NCI-H774 (cell line): ENCODE measurements at places on chromosomes 3 and 15.

GRCh38 chr15:98983334-98983733 lies 24.3 kb downstream of the PGPEP1L start:
- DNase-seq: peak; percentile 24

DNA sequence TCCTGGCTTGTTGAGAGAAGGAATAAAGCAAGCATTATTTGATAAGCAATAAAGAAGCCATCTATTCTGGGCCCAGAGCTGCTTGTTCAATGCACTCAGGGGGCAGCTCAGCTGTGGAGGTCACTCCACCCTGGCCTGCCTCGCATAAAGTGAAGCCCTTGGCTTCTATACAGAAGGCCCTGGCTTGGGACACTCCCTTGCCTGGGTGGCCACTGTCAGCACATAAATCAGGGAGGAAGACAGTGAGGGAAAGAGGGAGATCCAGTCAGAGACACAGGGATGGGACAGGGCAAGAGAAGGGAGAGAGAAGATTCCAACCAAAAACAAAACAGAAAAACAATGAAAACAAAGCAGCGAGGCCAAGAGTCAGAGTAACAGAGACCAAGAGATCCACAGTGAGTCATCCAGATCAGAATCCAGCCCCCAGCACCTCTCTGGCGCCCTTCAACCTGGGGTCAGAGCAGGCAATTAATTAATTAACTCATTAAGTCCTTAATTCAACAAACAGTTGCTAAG lies 11.8 kb downstream of the INSYN1 start:
- DNase-seq: no peak

DNA sequence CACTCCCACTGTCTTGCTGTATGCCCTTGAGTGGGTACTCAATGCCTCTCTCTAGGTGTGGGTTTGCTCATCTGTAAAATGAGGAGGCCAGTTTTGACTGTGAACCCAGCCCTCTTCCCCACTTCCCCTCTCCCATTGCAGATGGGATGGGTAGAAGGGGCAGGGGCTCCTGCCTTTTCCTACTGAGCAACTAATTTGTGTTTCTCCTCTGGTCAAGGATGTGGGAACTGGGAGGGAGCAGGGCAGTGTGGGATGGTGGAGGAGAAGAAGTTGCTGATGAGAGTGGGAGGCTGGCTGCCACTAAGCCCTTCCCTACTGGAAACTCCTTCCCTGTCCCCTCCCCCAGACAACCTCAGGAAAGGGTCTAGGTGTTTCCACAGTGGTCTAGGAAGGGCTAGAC lies 20.1 kb upstream of the ANKDD1A start:
- DNase-seq: no peak

- DNase-seq: no peak
Measured at GRCh38 chr15:83206526-83207008, 1.1 kb downstream of the HDGFL3 start.

DNA sequence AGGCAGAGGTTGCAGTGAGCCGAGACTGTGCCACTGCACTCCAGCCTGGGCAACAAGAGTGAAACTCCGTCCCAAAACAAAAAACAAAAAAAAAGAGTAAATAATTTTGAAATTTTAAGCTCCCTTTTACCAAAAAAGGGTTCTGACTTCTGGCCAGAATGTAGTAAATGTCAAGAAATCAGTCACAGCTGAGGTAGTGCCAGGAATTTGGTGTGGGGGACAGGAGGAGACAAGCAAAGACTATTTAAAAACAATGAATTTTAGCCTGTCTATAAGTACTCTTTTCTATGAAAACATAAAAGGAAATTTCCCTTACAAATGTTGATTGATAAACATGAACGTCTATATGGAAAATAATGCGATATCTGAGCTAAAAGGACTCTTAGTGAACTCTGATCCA lies 363.7 kb downstream of the FHIT start:
- no peak for DNase-seq

DNA sequence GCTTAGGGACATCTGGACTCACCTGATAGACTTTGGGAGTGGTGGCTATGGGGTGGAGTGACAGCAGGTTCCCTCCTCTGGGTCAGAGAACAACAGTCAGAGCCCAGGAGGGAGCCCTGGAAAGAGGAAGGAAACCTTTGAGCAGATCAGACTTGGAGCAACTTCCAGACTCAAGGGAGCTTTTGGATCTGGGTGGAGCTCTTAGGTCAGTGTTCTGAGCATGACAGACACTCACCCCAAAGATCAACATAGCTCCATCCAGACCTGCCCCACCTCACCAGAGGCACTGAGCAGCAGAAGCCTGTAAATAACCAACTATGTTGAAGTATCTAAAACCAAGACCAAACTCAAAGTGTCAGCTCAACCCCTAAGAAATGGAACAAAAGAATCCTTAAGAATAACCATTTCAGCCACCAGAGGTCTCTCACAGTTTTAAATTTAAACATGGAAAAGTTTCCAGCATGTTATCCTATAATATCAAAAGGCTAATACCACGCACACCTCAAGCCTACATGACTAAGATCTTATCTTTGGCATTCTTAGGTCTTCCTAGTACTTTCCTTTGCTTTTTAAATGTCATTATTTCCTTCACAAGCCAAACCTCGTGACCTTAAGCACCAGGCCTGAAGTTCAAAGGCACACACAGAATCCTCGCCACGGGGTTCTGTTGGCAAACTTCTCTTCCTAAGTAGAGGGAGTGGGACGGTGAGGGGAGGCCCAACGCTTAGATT lies 56.4 kb downstream of the UMPS start:
- no peak for DNase-seq

GRCh38 chr3:62287392-62287927 lies 85.9 kb downstream of the FEZF2 start:
- no peak for DNase-seq

- no peak for DNase-seq
Measured at GRCh38 chr3:155807823-155808222, 1.7 kb upstream of the C3orf33 start.

GRCh38 chr3:196284396-196284795 lies 3.1 kb downstream of the PCYT1A start:
- no peak for DNase-seq

GRCh38 chr3:44039006-44039405 lies 202.7 kb upstream of the TOPAZ1 start:
- no peak for DNase-seq

DNA sequence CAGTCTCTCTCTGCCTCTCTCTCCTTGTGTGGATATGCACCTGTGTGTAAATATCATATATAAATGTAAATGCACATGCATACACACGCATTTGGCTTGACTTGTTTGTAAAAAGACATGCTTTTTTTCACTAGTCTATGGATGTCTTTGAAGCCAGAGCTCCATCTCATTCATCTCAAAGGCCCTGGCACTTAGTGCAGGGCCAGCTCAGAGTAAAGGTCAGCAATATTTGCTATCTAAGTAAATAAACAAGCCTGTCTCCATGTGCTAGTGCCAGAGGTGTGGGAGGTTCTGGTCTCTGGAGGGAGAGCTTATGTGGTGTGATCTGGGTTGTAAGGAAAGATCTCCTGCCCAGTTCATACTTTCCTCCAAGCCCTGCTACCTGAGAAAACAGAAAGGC lies 5.6 kb downstream of the CLSTN2 start:
- no peak for DNase-seq

GRCh38 chr15:85578941-85579701 lies 198.7 kb downstream of the AKAP13 start:
- DNase-seq: no peak

GRCh38 chr3:71978150-71978721 lies 193.3 kb upstream of the PROK2 start:
- no peak for DNase-seq

DNA sequence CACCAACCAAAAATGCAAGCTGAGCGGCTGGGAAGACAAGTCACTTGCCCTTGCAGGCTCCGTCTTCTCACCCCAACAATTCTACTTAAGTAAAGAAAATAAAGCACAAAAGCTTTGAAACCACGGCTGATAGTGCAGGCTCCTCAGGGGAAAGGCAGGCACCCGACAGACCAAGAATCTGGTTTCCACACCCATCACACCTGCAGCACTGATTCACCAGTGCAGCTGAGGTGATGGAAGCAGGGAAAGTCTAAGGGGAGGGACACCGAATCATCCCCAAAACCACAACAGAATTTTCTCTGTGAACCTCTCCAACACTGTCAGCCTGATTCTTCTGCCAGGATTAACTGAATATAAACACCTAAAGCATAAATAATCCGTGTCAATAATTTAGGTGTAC lies 62.0 kb upstream of the NSMCE3 start:
- no peak for DNase-seq

GRCh38 chr3:7188551-7188950 lies 327.6 kb downstream of the GRM7 start:
- no peak for DNase-seq

DNA sequence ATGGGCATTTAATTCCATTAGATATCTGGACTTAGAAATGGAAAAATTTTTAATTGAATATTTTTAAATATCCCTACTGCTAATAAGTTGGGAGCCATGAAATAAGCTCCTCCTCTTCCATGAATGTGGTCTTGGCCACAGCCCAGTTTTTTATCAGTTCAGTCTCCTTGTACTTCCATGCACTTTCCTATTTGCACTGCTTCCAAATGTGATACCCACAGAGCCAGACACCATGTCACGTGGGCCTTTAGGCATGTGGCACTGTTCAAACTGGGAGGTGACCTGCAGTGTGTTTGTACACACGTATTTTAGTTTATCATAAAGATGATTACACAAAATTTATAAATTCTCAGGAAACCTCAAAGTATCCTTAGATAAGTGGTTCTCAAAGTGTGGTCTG lies 80.1 kb upstream of the DGKG start:
- no peak for DNase-seq

- DNase-seq: no peak
Measured at GRCh38 chr15:74460298-74460697, 662 bp downstream of the UBL7 start.
